Cerebellar nuclear complex (tissue), 1 donor: ENCODE measurements at places on chromosomes 4 and X.

GRCh38 chr4:164192844-164193243, 561.1 kb upstream of the SMIM31 start:
- DNase-seq: no peak

DNA sequence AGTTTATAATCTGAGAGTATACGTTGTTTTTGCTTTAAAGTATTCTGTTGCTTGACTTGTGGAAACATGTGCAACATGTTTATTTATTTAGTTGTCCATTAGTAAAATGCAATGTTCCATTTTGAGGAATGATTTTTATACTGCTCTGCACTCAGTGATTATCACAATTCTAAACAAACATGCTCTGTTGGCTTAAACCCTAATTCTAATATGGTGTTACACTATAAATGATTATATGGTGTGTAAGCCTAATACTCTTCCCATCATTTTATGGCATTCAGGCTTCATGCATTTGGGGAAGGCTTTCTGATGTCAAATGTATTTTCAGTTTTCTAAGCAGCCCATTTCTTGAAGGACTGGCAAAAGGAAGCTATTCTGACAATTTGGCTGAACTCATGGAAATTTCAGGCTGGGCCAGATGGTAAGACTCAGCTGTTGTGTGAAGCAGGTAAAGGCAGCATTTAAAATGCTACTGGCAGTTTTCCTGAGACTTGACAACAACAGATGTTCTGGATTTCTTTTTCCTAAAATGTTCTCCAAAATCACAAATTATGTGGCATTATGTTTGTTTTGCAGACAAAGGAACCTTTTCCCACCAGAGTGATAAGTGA, 336.7 kb upstream of the GNPDA2 start:
- DNase-seq: no peak

- DNase-seq: no peak
These were observed 494.2 kb upstream of the INTU start for GRCh38 chr4:127138586-127138985.

DNA sequence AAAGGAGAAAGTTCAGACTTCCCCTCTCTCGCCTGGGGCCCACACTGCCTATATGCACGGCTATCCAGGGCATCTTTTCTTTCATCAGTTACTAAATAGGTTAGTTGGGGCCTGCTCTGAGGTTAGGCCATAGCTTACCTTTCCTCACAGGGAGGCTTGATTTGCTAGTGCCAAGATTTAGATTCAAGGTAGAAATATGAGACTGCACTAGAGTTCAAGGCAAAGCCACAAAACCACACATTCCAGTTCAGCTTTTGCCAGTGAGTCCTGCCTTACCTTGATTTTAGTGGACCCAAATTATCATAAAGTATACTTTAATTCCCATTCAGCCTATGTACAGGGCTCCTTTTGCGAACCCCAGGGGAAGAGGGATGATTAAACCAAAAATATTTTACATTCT, 762.8 kb downstream of the PDHA2 start:
- no peak for DNase-seq

GRCh38 chr4:92600638-92601037, 296.9 kb downstream of the GRID2 start:
- no peak for DNase-seq

GRCh38 chrX:120794525-120794975, 81.1 kb downstream of the CT47B1 start:
- no peak for DNase-seq

- DNase-seq: no peak
These were observed 140.3 kb upstream of the CXCL13 start for GRCh38 chr4:77465271-77465670.

- DNase-seq: no peak
These were observed 105.7 kb upstream of the PTCHD1 start for GRCh38 chrX:23228950-23229448.

GRCh38 chrX:136204571-136204970, 46.6 kb downstream of the MAP7D3 start:
- DNase-seq: no peak

DNA sequence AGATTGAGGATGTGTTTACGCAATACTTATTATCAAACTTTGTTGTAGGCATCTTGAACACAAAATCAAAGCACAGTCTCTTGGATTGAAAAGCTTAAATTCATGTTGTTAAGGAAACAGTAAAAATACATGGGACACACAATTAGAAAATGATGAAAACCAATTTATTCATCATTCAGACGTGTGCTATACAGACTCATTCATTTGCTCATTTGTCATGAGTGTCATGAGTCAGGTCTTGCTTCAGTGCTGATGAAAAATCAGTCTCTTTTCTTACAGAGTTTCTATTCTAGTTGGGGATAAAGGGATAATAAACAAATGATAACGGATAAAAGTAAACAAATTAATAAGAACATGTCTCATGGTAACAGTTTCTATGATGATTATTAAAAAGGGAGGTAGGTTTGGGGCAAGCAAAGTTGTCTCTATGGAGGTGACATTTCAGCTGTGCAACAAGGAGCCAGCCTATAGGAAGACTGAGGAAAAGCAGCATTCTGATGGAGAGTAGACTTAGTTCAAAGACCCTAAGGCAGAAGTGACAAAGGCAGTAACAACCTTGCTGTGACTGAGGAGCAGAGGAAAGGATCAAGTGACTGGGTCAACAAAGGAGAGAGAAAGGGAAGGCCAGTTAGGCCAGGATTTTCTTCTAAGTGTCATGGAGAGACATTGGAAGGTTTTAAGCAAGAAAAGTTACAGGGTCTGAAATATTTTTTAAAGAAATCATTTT, 224.0 kb upstream of the HHIP start:
- no peak for DNase-seq

- no peak for DNase-seq
These were observed 28.4 kb upstream of the C4orf50 start for GRCh38 chr4:6046526-6047129.

DNA sequence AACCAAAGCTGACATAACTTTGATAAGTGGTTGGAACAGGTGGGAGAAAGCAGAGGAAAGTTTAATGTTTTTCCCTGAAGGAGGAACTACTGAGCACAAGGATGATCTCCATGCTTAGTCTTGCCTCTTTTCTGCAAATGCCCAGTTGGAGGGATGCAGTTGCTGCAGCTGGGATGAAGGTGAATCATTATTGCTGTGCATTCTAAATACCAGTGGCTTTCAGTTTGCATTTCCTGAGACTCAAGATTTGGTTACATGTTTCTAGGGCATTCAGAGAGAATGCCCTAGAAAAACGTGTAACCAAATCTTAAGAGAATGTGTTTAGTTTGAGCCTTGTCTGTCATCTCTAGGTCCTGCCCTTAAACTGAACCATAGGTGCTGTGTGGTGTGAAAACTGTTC, 42.2 kb downstream of the METTL14 start:
- DNase-seq: no peak

- DNase-seq: no peak
These were observed 41.0 kb downstream of the RS1 start for GRCh38 chrX:18630934-18631333.

- DNase-seq: no peak
These were observed 33.2 kb upstream of the SLC9A7 start for GRCh38 chrX:46791927-46792809.

- no peak for DNase-seq
These were observed 1047.6 kb downstream of the TECRL start for GRCh38 chr4:63361628-63362027.

DNA sequence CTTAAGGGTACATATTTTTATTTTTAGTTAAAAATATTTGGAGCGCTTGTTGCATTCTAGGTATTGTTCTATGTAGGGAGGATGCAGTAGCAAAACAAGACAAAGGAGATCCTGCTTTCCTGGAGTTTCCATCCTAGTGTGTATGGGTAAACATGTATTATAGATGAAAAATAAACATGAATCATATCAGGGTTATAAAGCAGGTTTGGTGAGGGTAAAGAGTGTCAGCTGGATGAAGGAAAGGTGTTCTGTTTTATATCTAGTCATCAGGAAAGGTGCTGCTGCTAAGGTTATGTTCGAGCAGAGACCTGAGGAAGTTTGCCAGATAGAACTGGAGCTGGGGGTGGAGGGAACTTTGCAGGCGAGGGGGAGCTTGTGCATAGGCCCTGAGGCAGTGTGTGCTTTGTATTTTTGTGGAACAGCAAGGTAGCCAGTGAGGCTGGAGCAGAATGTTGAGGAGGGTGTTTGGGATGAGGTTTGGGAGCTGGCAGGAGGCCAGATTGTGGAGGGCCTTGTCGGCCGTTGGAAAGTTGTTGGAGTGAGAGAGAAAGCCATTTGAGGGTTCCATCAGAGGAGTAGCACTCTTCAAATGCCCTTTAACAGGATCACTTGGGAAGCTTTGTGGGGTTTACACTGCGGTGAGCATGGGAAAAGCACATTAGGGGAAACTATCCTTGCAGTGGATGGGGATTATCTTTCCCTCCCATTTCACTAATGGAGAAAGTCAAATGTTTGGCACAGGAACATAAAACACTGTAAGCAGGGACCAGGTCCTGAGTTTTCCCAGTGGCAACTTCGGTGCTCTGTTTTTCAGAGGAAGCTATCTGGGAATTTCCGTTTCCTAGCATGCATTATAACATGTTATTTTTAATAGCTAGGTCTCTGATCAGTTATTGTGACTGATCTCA, 35.9 kb downstream of the AFF1 start:
- DNase-seq: no peak

- no peak for DNase-seq
These were observed 309.9 kb downstream of the ARAP2 start for GRCh38 chr4:35934320-35934981.

- no peak for DNase-seq
These were observed 32.5 kb downstream of the IDS start for GRCh38 chrX:149472625-149473024.

GRCh38 chr4:186624951-186625350, 69.6 kb upstream of the MTNR1A start:
- no peak for DNase-seq

DNA sequence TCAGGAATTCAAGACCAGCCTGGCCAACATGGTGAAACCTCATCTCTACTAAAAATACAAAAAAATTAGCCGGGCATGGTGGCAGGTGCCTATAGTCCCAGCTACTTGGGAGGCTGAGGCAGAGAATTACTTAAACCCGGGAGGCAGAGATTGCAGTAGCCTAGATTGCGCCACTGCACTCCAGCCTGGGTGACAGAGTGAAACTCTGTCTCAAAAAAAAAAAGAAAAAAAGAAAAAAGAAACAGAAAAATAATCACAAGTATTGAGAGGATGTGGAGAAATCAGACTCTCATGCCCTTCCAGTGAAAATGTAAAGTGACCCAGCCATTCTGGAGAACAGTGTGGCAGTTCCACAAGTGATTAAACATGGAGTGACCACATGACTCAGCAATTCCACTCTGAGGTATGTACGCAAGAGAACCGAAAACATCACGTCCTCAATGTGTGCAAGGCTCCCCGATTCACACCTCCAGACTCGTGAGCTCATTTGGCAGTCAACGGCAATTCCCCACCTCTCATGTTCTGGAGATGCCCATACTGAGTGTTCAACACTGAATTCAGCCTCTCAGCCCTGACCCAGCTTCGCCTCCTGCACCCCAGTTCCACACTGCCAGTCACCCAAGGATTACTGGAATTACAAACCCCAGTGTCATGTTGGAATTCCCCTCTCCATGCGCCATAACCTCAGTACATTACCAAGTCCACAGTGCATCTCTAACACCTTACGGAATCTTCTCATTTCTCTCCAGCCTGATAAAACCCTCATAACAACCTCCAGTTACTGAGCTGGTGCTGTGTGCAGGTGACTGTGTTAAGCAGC, 21.1 kb downstream of the ACOX3 start:
- no peak for DNase-seq

DNA sequence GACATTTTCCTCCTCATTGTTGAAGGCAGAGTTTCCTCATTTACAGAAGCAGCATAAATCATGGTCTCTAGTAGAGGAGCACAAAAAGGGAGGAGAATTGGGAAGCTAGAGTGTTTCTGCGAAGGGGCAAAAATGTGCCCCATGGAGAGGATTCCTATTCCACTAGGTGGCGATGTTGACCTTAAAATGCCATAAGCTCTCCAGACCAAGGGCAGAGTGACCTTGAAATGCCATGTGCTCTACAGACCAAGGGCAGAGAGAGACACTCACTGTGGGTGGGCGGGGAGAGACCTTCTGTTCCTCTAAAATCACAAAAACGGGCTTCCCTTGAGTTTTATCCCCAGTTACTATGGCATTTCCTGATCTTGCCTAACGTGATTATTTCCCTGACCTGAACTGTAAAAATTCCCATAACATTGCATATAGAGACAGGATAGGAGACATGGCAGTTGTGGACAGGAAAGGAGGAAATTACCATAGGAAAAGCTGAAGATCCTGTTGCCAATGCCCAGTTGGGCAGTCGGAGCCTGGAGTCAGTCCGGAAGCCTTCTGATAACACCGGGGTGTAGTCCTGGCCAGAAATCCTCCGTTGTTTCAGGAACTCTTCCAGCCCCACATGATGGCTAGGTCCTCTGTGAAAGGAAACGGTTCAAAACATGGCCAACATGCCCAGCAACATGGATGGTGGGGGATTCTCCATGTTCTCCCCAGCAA, 567.7 kb downstream of the MAGEB5 start:
- DNase-seq: no peak

GRCh38 chr4:184860018-184860779, 34.4 kb upstream of the ACSL1 start:
- DNase-seq: no peak

- no peak for DNase-seq
These were observed 99.8 kb downstream of the PPP1R2C start for GRCh38 chrX:42678133-42678532.

GRCh38 chrX:78283511-78283910, 43.9 kb downstream of the CYSLTR1 start:
- DNase-seq: no peak

DNA sequence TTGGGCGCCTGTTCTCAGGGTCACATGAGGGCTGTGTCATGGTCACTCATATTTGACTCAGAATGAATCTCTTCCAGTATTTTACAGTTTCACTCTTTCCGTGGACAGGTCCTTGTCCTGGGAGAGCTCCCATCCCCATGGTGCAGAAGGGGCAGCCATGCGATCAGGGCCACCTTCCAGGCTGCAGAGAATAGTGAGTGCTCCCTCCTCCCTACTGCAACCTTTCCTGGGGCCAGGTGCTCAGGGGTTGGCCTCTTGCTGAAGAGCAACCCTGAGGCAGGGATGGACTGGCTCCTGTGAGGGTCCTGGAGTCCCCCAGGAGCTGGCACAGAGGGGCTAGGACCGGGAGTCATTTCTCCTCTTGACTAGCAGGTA, 108.4 kb downstream of the ABLIM2 start:
- no peak for DNase-seq

- DNase-seq: no peak
These were observed 14.3 kb downstream of the EPHA5 start for GRCh38 chr4:65656008-65656407.

DNA sequence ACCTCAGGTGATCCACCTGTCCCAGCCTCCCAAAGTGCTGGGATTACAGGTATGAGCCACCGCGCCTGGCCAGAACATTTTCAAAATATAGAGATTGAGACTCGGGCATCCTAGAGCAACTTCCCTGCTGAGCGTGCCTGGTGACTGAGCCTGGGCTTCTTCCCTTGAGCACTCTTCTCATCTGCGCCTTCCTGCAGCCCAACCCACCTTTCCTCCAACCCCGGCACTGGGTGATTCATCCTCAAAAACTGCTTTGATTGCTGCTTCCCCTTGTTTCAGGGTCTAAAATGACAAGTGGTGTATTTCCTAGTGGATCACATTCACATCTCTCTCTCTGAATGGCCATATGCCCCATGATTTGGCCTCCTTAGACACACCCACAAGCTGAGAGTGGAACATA, 37.8 kb downstream of the PHKA2 start:
- DNase-seq: no peak
